CD4-positive, alpha-beta memory T cell (primary cell): ENCODE measurements at places on chromosomes 5 and 9. TPM values are rescaled to one million over a fixed set of nuclear protein-coding genes. Genes with fewer than 3 reads are reported as not detected.

PCDHB15 gene
- not detected for polyA plus RNA-seq

GRCh38 chr5:101664071-101664791, 631.9 kb downstream of the SLCO4C1 start:
- H3K27ac ChIP-seq: no peak overlapping the region
- no peaks in the 10 kb centered on the region for H3K4me1 ChIP-seq
- no peaks in the 10 kb centered on the region for H3K27me3 ChIP-seq

TRIP13 gene
- polyA plus RNA-seq: not detected

SEMA6A gene
- polyA plus RNA-seq: 1.2 TPM
